ENCODE measurements at places on chromosomes 7 and 10.

- no peak for DNase-seq
These were observed 980 bp upstream of the SH2B2 start for GRCh38 chr7:102285540-102286236.

GRCh38 chr7:7921830-7922229, 46.8 kb upstream of the GLCCI1 start:
- DNase-seq = no peak

GRCh38 chr7:128381161-128381821, 19.8 kb upstream of the PRRT4 start:
- peak; percentile 81 for DNase-seq

- no peak for DNase-seq
These were observed 9.5 kb downstream of the C10orf53 start for GRCh38 chr10:49688920-49689319.

GRCh38 chr7:40199076-40199802, 64.4 kb downstream of the SUGCT start:
- no peak for DNase-seq

GRCh38 chr7:29878081-29878688, 71.9 kb downstream of the WIPF3 start:
- no peak for DNase-seq

GRCh38 chr7:20132585-20132984, 84.6 kb downstream of the MACC1 start:
- DNase-seq = no peak

DNA sequence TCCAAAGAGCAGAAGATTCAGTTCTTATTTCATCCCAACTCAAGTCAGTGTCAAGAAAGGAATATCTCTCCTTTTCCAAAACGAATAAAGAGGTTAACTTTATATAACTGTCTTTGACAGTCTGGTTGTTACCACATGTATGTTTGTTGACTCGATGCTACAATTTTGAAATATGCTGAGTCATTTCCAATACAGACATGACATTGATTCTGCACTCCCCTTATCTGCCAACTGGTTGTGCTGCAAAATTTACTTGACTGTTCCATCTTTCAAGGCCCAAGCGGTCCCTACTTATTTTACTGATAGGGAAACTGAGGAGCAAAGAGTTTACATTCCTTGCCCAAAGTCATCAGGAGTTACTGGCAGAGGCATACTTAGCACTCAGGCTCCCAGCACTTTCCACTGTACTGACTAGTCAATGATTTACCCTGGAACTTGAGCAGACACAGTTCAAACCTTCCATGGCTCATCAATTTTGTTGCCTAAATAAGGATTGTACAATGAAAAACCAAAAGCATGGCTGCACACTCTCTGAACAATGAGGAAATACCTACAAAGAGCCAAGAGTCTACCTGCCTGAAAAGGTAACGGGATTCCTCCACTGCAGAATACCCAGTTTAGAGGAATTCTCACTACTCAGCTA, 52.8 kb downstream of the ABLIM1 start:
- DNase-seq = no peak

DNA sequence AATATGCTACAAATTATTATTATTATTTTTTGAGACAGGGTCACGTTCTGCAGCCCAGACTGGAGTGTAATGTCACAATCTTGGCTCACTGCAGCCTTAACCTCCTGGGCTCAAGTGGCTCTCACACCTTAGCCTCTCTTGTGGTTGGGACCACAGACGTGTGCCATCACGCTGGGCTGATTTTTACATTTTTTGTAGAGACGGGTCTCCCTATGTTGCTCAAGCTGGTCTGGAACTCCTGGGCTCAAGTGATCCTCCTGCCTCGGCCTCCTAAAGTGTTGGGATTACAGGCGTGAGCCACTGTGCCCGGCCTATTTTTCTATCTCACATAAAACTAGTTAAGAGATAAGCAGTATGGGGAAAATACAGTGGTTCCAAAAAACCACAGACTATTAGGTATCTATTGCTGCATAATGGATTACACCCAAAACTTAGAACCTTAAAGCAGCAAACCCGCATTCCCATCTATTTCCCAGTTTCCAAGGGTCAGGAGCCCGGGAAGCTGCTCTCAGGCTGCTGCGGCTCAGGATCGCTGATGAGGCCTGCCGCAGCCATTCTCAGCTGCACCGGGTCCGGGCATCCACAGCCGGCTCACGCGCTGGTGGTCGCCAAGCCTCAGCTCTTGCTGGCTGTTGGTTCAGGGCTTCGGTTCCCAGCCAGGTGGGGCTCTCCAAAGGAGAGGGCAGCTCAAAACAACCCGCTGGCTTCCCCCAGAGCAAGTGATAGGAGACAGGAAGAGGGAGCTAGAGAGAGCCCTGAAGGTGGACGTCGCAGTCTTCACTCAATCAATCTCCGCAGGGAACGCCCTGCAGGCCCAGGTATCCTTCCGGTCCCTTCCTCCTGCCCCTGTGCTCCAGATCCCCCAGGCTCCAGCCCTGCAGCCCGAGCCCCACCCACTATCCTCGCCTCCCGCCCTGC, 128.2 kb downstream of the UBE2H start:
- DNase-seq = peak; percentile 58

DNA sequence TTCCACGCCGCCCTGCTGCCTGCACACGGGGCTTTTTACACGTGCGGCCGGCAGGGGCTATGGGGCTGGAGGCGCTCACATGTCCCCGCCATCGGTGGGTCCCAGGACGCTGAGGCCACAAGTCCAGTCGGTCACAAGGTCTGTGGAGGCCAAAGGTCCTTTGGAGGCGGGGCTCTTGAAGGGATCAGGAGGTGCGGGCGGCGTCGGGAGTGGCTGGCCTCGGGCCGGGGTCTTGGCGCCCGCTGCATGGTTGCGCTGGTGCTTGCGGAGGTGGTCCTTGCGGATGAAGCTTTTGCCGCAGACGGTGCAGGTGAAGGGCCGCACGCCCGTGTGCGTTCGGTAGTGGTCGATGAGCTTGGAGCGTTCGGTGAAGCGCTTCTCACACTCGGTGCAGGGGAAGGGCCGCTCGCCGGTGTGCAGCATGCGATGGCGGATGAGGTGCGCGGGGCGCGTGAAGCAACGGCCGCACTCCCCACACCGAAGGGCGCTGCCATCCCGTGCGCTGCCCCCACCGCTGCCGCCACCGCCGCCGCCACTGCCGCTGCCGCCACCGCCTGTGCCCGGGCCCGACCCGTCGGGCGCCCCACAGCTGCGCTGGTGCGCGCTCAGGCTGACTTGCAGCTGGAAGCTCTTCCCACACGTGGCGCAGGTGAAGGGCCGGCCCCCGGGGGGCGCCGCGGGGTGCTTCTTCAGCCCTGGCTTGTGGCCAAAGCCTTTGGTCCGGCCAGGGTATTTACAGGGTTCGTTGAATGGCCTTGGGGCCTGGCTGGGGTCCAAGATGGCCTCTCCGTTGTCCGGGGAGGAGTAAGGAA, 13.7 kb upstream of the ZNF777 start:
- DNase-seq = no peak

GRCh38 chr10:67520924-67521520, 175.0 kb downstream of the CTNNA3 start:
- peak; percentile 61 for DNase-seq

GRCh38 chr7:22181663-22182062, 175.3 kb downstream of the RAPGEF5 start:
- no peak for DNase-seq

DNA sequence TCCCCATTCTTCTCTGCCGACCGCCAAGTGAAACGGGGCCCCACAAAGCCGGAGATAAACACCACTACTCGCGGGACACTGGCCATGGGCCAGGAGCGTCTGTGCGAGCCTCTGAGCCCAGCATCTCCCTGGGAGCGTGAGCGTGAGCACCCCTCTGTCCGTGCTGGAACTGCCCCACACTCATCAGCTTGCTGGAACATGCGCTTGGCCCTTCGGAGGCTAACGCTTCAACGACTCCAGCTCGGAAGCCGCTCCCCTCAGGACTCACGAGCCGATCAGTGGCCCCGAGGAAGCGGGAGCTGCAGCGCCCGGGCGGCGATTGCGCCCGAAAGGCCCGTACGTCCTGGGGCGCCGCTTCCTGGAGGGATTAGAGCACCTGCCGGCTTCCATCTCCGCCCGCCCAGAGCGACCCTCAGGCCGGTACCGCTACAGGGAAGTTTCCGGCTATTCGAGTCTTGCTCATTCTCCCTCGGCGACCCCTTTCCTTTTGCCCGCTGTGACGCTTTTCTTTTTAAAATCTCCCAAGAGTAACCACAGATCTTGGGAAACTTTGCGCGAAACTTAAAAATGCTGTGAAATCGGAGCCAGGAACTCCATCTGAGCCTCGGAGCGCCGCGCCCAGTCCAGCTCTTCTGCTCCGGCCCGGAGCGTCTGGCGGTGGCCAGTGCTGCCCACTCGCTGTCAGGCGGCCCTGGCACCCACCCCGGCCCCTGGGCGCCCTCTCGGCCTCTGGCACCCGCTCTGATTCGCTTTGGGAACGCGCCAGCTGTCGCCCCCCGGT, 1.0 kb downstream of the TLL2 start:
- peak; percentile 32 for DNase-seq

- peak; percentile 16 for DNase-seq
These were observed 2.7 kb downstream of the SSMEM1 start for GRCh38 chr7:130210181-130210935.

DNA sequence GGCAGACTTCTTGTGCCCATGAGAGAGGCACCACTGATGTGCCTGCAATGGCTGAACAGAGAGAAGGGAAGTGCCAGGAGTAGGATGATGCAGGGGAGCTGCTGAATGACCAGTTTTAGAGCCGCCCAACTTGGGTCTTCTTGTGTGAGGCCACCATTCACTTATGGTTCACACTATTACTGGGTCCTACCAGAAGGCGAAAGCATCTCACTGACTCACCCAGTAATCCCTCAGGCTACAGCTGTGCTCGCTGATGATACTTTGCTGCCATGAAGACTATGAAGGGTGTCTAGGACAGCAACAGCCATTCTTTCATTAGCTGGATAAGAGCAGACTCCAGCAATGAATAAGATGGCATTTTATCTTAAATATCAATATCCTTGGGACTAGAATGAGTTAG, 47.6 kb downstream of the PLXNA4 start:
- DNase-seq = no peak

- DNase-seq = no peak
These were observed 434.2 kb downstream of the PHTF2 start for GRCh38 chr7:78232806-78233205.

DNA sequence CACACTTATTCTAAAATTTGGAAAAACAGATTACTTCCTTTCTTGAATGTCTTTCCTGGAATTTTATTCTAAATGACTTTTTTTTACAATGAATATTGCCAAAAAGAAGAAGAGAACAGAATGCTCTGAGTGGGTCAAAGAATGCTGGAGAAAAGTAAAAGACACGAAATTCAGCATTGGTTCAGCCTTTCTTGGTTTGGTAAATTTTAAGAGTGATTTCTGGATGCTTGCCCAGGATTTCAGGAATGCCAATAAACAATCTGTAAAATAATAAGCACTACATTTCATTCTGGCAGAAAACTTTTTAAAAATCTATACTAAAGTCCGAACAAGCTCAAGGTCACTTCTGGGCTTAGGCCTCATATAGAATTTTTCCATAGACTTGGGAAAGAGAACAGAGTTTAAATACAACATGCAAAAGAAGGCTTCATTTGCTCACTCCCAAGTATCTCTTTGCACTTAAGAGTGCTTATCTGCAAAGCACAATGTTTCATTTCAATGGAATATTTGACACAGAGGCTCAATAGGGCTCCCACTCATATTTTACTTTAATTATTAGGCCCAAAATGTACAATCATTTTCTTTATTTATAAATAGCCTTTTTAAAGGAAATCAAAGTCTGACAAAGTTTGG, 359.5 kb upstream of the ANKRD30A start:
- no peak for DNase-seq

GRCh38 chr10:78450807-78451485, 417.3 kb downstream of the RPS24 start:
- no peak for DNase-seq

GRCh38 chr10:124319926-124320391, 98.8 kb downstream of the OAT start:
- DNase-seq = no peak

GRCh38 chr10:28548781-28549498, 16.0 kb downstream of the WAC start:
- DNase-seq = no peak

GRCh38 chr10:43065234-43065633, 11.6 kb upstream of the RET start:
- DNase-seq = no peak

DNA sequence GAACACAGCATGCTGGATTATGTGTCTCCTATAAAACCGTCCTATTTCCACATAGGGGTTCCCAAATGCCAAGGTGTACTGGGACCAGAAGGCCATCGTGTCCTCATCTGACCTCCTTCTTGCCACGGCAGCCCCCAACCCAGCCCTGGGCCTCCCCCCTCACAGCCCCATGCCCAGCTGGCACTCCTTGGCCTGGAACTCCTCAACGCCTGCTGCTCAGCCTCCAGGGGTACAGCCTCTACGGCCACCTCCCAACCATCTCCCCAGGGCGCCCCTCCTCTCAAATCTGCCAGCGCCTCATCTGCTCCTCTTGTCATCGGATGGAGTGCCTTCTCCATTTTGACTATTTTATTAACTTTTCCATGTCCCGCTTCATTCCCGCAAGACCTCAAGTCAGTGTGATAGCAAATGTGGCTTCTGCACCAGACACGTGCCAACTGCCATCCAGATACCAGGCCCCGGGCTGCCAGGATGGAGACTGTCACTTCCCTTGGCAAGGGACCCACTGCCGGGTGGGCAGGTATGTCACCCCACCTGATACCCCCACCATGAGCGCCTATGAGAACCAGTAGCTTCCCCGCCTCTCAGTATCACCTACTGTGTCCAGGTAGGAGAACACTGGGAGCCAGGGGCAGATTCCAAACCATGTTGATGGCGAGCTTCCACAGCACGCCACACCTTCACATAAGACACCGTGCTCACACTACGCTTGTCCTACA, 106.7 kb downstream of the EBF3 start:
- DNase-seq = no peak

DNA sequence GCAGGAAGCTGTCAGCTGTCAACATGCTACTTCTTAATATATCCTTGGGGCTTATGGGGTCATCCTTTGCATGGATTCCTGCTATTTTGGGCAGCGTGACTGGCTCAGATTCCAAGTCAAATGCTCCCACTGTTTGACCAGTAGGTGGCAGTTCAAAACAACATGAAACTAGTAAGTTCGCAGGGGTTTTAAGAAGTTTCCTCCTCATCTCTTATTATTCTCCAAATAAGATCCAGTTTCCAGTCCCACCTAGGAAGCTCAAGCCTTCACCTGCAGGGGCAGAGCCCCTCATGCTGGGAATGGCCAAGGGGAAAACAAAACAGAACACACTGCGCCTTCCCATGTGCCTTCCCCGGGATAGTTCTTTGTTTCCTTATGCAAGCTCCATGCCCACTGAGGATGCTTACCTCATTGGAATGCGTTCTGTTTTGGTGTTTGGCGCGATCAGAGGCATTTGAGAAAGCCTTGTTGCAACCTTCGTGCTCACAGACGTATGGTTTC, 259.8 kb downstream of the GLI3 start:
- peak; percentile 43 for DNase-seq

DNA sequence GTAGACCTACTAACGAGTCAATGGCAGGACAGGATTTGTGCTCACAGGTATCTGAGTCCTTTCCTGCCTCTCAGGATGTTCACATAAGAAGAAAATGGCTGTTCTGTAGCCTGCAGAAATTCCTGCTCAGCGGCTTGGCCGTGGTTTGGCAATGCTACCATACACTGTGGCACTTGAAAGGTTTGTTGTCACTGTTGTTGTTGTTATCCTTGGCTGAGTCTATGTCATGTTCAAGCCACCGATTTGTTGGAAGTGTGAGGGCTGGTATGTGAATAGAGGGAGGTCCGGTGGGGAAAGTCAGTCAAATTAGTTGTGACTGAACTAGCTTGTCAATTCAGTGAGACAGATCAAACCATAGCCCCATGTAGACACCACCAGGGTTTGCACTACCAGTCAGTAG, 199.9 kb downstream of the TRIL start:
- DNase-seq = no peak

GRCh38 chr7:122789156-122789555, 86.4 kb upstream of the RNF148 start:
- DNase-seq = no peak

Measured in HEK293T (cell line).